ENCODE measurements at places on chromosomes 2 and 18.

GRCh38 chr2:233003658-233004555 lies 9.1 kb downstream of the NGEF start:
- no peak for DNase-seq

- no peak for DNase-seq
These were observed 42.8 kb upstream of the PTMA start for GRCh38 chr2:231665245-231666170.

DNA sequence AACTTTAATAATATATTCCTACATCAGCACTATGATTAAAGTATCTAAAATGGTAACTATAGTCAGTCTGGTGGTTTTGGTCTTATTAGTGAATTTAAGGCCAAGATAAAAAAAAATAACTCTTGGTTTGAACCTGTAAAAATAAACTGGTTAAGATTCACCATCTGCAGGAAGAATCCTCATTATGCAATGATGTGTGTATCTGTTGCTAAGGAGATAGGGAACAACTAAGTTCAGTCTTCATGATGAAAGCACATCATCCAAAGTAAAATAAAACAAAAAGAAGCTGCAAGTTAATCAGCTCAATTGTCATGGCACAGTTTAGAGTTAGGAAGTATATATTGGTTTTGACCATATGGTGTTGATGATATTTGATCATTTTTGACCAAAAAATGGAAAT lies 466.0 kb downstream of the NYAP2 start:
- no peak for DNase-seq

GRCh38 chr2:145119225-145119624 lies 599.3 kb upstream of the ZEB2 start:
- DNase-seq, result no peak

GRCh38 chr2:231687133-231687852 lies 21.0 kb upstream of the PTMA start:
- DNase-seq, result peak; percentile 81

GRCh38 chr2:237359894-237360780 lies 53.8 kb downstream of the COL6A3 start:
- no peak for DNase-seq

DNA sequence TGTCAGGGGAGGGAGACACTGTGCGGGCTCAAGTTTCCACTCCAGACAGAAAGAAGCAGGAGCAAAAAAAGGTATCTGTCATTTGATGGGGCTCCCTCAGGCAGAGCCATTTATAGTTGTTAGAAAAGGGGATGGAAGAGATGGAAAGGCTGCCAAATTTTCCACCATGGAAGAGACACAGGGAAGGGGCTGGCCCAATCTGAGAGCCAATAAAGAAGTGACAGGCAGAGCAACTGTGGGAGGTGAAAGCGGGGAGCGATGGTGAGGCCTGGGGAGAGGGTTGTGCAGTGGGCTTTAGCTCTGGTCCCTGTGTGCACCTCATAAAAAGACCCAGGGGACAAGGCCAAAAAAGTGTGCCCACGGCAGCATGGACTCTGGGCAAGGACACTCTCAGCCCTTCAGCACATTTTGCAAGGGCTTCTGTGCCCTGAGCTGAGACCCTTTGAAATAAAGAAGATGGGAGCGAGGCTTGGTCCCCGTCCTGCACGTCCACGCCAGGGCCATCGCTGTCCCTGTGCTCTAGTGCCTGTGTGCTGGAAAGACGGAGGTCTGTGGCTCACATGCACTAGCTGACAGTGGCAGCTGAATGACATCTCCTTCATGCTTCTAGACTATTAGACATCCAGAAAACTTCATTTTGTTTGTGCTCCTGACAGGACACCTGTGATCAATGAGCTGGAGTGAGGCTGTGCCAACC lies 456.7 kb upstream of the HS6ST1 start:
- DNase-seq, result no peak

- no peak for DNase-seq
These were observed 39.5 kb downstream of the PSD4 start for GRCh38 chr2:113213061-113213930.

GRCh38 chr2:84912984-84913383 lies 7.5 kb downstream of the TMSB10 start:
- DNase-seq, result no peak

GRCh38 chr18:22467760-22468553 lies 50.2 kb upstream of the CTAGE1 start:
- no peak for DNase-seq

- no peak for DNase-seq
These were observed 311.0 kb upstream of the FAM98A start for GRCh38 chr2:33909945-33910695.

- DNase-seq, result no peak
These were observed 22.4 kb upstream of the PMAIP1 start for GRCh38 chr18:59877361-59877760.

DNA sequence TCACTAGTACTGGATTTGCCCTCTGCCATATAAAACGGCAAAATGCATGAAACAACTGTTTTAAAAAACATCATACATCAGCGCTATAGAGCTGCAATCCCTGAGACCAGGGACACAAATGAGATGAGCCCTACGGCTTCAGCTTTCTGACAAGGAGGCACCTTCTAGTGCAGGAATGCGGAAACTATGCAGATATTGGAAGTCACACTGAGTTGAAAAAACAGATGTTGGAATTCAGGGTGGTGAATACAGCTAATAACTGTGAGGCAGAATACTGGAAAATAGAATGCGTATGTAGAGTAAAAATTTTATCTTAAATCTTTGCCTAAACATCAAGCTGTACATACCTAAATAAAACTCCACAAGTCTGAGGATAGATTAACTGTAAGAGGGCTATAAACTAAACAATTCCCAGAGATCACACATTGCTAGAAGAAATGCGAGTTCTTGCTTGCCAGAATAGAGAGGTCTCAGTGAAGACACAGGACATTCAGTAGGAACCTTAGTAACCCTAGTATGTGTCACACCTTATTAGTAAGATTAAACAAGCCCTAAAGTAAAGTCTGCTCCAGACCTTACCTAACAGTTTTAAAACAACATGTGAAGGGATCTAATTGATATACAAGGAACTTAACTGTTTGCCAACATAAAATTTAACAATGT lies 541.4 kb upstream of the DDX18 start:
- DNase-seq, result no peak

- no peak for DNase-seq
These were observed 106.4 kb downstream of the POLR1A start for GRCh38 chr2:85999061-85999831.

- peak; percentile 33 for DNase-seq
These were observed 60.0 kb downstream of the NXPH2 start for GRCh38 chr2:138720035-138720838.

GRCh38 chr2:219027511-219028055 lies 13.7 kb downstream of the CFAP65 start:
- no peak for DNase-seq

GRCh38 chr2:173898178-173898668 lies 67.0 kb downstream of the SP3 start:
- DNase-seq, result no peak

DNA sequence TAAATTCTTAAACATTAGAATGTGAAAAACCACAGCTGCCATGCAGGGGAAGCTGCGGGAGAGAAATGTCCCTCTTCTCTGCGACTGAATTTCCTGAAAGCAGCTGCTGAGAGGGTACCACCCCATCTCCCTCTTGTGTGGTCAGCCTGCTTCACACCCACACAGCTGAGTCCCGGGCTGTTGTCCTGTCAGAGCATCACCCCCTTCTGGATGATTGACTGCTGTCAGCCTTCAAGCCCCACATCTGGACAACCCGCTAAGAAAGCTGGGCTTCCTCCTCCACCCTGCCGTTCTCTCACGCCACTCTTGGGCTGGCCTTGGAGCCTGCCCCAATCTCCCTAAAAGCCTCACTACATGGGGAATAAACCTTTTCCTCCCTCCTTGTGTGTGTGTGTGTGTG lies 26.0 kb downstream of the SH3YL1 start:
- no peak for DNase-seq

GRCh38 chr18:73258375-73259087 lies 390.7 kb upstream of the NETO1 start:
- no peak for DNase-seq

DNA sequence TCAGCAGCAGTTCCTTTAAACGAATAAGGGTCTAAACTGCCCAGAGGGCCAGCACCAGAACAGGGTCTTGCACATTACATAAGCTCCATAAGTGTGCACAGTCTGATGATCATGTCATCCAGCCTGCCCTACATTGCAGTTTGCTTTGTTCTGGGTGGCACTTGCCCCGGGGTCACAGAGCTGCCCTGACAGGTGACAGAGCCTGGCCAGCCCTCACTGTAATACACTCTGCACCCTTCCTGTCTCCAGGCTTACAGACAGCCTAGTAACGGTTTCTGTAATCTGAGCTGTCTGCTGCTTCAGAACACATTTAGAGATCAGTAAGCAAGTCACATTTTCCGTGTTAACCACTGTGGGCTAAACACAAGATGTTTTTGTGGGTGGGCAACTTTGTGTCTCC lies 213.3 kb downstream of the FAM210A start:
- DNase-seq, result no peak

DNA sequence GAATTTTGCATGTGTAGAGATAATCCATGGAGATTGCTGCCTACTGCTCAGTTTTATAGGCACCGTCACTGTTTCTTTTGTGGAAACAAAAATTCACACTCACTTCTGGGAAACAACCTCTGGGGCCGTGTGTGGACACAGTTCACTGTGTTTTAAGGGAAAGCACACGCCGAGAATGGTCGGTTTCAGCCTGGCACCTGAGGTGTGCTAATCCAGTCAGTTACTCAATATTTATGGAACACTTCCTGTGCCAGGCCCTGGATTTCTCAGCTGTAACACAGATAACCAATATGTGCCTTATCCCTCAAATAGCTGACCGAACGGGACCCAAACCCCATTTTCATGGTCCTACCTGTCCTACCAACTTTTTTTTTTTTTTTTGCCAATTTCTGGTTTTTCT lies 179.6 kb downstream of the MGAT5 start:
- no peak for DNase-seq

DNA sequence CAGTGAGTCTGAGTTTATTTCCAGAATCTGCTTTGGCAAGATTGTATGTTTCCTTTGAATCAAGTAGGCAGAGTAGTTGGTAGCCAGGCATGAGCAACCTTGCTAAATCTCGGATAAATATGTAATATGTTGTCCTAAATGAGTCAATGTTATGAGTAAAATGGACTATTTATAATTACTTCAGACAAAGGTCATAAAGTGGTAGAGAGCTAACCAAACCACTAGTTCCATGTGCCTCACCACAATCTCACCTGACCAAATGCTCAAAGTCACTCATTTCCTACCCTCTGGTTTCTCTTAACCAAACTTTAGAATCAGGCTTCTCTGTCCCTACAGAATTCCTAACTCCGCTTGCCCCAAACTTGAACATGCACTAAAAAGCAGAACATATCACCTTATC lies 261.2 kb upstream of the FSIP2 start:
- DNase-seq, result no peak

- no peak for DNase-seq
These were observed 24.4 kb downstream of the GRHL1 start for GRCh38 chr2:9975805-9976447.

DNA sequence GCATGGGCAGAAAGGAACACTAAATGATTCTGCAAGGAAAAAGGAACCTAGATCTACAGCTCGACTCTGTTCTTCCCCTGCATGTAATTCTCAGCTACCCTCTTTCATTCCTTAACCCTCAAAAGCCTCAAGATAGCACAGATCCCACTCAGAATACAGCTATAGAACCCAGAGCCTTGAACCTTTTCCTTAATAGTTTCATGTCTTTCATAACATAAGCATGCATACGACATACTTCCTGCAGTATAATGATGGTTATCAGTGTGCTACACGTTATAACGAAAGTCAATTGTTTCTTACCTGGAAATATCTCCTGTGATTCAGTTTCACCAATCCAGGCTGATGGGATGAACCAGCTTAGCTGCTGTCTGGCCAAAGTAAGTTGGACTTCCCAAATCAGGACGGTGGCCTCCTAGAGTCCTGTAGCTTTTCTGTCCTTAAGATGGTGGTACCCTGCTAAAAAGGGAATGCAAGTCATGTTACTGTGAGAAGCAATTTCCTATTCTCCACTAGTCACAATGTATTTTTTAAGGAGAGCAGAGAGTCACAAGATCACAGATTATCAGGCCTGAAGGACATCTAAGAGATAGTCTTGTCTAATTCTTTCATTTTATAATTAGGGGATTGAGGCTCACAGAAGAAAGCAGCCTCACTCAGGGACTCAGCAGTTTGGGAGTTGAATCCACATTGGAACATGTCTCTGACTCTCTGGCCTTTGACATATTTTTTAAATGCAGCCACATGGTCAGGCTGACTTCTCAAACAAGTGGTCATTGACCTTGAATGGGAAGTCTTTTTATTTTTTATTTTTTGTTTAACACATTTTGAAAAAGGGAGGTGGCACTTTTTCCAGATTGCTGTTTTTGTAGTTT lies 41.8 kb downstream of the CYRIA start:
- no peak for DNase-seq

DNA sequence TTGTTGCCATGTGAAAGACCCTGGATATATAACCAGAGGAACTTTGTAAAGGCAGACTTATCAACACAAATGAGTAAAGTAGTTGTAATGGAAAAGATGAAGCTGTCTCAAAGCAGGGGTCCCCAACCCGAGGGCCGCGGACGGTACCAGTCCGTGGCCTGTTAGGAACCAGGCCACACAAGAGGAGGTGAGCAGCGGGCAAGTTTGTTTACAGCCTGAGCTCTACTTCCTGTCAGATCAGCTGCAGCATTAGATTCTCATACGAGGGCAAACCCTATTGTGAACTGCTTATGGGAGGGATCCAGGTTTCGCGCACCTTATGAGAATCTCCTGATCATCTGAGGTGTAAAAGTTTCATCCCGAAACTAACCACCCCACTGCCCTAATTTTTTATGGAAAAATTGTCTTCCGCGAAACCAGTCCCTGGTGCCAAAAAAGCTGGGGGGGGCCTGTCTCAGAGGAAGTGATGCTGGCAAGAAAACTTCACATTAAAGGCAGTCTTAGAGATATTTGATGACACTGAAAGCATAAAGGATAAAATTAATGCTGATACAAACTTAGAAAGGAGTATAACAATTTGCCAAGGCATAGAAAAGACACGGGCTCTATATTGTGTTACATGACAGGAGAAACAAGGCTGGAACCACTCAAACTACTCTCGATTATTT lies 57.5 kb upstream of the MSTN start:
- no peak for DNase-seq

- no peak for DNase-seq
These were observed 266.6 kb upstream of the MYT1L start for GRCh38 chr2:2597712-2598111.
